Transverse colon (tissue), 4 donors: ENCODE measurements at places on chromosomes 6 and 20. TPM values are rescaled to one million over a fixed set of nuclear protein-coding genes. Genes with fewer than 3 reads are reported as not detected.

DNA sequence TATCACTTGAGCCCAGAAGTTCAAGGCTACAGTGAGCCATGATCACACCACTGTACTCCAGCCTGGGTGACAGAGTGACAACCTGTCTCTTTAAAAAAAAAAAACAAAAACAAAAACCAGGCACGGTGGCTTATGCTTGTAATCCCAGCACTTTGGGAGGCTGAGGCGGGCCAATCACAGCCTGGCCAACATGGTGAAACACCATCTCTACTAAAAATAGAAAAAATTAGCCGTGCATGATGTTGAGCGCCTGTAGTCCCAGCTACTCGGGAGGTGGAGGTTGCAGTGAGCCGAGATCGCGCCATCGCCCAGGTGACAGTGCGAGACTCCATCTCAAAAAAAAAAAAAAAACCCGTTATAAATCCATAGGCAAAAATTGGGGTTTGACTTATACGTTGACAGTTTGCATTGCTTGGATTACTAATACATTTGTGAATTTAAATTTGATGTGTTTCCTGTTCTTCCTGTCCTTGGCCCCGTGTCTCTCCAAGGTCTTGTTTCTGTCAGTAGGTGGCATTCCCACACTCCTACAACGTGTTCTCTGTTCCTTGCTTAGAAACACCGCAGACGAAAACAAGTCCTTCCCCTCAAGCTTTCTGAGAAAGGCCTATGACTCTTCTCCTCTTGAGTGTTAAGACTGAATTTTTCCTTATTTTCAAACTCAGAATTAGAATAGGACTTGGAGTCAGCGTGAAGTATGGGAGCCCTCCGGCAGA is 147.0 kb downstream of the DTNBP1 start:
- no peak for DNase-seq

DNA sequence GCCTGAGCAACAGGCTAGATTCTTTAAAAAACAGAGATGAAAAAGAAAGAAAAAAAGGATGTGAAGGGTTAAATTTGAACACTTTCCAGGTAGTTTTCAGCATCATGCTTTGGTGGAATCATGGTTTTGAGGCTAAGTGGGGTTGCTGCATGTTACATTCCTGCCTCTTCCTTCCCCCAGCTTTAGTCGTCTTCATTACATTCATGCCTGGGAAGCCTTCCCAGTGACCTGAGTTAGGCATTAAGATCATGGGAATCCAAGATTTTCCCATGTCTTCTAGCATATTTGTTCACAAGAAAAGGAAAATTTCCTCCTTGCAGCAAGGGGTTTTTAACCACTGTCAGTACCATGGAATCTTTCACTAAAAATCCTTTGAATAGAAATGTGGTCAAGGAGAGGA is 12.0 kb downstream of the TPX2 start:
- DNase-seq, result no peak

The TNFAIP3 gene
- 26.2 TPM for total RNA-seq

DNA sequence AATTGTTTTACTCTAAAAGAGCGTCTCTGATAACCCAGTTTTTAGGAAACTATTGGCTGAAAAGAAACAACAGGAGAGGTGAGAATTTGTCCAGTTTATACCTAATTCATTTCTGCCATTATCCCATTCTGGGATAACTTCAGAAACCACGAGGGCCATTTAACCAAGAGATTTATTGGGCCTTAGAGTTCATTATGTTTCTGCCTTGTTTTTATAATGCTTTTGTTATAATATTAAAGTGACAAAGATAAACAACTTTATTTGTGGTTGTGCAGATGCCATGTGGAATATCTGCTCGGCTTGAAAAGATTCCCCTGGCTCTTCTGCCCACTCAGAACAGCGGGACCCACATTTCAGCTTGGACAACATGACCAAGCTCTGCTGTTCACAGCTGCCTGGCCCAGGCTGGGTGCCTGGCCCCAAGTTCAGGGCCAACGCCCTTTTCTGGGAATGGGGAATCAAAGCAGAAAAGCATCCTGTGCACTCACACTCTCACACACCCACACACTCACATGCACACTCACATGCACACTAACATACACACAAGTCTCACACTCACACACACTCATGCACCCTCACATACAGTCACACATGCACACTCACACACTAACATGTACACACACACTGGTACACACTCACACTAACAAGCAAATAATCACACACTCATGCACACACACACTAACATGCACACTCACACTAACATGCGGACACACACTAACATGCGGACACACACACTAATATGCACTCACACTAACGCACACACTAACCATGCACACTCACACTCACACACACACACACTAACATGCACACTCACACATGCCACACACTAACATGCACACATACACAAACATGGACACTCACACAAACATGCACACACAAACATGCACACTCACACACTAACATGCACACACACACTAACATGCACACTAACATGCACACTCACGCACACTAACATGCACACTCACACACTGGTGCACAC is 86.7 kb upstream of the NEDD9 start:
- no peak for DNase-seq

DNA sequence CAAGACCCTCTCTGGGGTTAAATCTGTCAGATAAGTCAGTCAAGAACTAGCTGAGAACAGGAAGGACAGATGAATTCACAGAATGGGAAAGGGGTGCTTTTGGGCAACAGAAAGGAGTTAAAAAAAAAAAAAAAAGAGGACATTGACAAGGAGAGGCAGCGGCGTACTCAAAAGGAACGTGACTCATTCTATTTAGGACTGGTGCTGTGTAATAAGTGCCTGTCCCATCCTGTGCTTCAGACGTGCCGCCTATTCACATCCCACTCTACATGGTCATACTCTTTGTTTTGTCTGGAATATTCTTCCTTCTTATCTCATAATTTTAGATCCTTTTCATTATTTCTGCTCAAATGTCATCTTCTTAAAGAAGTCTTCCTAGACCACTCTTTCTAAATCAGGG is 101.1 kb upstream of the EMILIN3 start:
- no peak for DNase-seq

DNA sequence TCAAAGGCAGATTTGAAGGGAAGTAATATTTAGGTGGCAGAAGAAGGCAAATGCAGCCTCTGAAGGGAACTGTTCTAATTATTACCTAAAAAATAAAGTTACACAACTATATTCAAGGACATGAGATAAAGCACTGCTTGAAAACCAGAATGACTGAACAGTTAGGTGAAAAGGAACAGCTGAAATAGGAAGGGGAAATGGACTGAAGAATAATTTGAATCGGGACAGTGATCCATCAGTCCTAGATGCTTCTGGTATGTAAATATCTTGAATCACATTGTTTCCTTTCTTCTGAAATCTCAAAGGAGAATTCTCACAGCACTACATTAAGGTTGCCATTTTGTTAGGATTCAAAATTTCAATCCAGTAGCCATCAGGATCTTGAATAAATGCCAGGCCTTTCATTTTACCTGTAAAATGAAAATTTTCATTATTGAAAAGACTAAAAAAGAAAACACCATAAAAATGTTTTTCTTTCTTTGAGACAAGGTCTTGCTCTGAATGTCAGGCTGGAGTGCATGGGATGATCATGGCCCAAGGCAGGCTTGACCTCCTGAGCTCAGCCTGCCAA is 25.9 kb downstream of the GLO1 start:
- DNase-seq, result no peak

DNA sequence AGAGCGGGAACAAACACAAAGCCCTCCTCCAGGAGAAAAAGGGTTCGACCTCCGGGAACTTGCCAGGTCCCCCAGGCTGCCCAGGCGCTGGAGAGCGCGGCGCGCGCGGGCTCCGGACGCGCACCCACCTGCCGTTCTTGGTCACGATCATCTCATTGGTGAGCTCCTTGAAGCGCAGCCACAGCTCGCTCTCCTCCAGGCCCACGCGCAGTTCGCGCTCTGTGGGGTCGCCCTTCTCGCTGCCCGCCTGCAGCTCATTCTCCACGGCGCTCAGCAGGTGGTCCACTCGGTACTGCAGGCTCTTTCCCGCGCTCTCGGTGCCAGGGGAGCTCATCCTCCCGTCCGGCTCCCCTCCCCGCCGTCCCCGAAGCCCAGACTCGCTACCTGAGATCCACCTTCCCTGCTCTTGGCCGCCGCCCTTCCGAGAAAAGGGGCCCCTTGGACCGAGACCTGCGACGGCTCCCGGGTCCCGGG is 356 bp downstream of the TBXT start:
- no peak for DNase-seq

GRCh38 chr6:53833155-53833554 is 38.4 kb downstream of the LRRC1 start:
- no peak for DNase-seq

DNA sequence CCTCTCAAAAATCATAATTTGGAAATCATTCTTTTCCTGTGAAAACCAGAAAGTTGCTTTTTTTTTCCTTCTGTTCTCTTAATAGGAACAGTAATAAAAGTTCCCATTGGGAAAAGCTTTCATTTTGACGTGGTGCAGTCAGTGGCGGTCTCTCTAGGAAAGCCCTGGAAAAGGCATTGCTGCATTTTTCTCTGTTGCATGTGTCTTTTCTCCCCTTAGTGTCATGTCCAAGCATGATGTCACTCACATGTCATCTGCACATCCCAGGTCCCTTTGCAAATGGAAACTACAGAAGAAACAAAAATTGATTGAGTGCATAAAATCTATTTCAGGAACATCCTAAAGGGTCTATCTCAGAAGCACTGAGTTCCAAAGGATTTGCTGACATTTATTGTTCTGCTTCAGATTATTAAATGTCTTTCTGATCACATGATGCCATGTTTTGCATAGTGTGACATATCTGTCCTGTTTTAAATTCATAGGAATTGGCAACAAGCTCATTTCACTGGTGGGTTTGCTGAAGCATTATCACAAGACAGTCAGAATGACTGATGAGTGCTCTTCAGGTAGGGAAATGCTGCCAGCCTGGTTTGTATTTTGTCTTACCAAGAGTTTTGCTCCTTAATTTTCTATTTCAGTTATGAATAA is 208.7 kb downstream of the SOX4 start:
- DNase-seq, result no peak

- no peak for DNase-seq
Measured at GRCh38 chr20:12110711-12111110, 193.0 kb downstream of the BTBD3 start.

The SIRPA gene
- 9.0 TPM for total RNA-seq
